ENCODE measurements at places on chromosomes 4 and X. TPM values are rescaled to one million over a fixed set of nuclear protein-coding genes. Genes with fewer than 3 reads are reported as not detected.

Gene IL1RAPL1
- not detected for total RNA-seq

Gene AR
- 14.2 TPM for total RNA-seq

Gene ZCCHC18
- total RNA-seq, result 1.2 TPM

Gene PDE6B
- 0.03 TPM for total RNA-seq

DNA sequence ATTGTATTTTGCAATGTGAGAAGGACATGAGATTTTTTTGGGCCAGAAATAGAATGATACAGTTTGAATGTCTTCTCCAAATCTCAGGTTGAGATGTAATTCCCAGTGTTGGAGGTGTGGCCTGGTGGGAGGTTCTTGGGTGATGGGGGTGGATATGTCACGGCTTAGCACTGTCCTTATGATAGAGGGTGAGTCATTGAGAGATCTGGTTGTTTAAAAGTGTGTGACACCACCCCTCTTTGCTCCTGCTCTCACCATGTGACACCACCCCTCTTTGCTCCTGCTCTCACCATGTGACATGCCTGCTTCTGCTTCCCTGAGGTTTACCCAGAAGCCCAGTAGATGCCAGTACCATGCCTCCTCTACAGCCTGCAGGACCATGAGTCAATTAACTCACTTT, 1226.9 kb downstream of the PCDH7 start:
- DNase-seq, result no peak

- no peak for DNase-seq
Observed at GRCh38 chrX:124232523-124233201, 99.8 kb upstream of the TEX13D start.

- no peak for DNase-seq
Observed at GRCh38 chrX:27680726-27681125, 90.6 kb downstream of the DCAF8L2 start.

GRCh38 chr4:52870225-52870624, 8.1 kb downstream of the RASL11B start:
- DNase-seq, result peak; percentile 41

DNA sequence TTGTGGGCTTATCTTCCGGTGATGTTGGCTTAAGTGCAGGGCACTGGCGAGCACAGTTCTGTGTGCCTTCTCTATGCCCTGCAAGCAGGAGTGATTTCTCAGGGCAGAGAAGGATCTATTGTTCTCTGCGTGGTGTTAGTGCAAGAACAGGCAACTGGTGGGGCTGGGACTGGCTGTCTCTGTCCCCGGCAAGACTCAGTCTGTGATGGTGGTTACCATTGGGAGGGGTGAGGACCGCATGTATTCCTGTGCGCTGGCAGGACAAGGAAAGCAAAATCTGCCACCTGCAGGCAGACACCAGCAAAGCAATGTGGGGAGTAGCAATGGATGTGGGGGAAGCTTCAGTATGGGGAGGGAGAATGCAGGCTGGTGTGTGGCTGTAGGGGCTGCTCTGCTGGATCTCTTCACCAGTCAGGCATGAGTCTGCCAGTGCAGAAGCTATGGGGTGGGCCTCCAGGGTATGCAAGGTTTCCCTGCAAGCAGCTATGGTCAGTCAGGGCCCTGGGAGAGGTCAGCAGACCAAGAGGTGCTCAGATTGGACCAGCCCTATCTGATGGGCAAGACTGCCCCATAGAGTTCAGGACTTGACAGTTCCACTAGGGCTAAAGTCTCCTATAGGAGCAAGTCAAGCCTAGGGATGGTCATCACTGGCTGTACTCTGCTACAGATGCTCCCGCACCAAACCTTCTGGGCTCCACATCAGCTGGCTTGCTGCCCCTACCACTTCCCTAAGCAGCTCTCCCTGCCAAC, 16.8 kb downstream of the PF4 start:
- no peak for DNase-seq

DNA sequence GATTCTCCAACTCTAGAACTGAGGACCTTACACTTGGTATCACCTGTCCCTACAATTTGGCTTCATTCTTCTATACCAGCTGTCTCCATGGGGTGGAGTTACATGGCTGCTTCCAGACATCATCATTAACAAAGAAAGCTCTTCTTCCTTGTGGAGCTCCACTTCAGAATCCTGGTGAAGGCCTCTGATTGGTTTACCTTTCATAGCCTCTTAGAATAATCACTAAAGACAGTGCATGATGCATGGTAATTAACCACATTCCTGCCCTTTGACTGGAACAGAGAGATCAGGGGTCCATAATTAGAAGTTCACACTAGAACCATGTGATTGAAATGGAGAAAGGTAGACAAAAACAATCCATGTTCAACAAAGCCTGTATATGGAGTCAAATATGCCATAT, 112.6 kb upstream of the ZNF827 start:
- DNase-seq, result no peak
